ENCODE measurements at places on chromosomes 12 and 14.

DNA sequence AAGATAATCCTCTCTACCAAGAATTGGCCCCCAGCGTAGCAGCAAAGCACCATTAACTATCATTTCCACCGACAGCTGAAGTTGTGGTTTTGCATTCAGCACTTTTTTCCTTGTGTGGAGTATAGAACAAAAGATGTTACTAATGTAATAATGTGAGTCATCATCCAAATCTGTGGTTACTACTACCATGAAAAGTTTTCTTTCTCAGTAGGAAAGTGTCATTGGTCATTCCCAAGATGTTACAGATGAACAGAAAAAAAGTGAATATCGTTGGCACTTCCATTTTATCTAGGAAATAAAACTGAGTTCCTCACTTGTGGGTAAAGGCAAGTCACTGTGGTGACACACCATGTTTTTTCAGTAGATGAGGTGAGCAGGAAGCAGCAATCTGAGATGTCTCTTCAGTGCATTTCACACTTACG, 30.3 kb upstream of the IFNG start:
- no peak for DNase-seq

GRCh38 chr12:7374423-7375144, 69.4 kb downstream of the CD163L1 start:
- DNase-seq, result no peak

DNA sequence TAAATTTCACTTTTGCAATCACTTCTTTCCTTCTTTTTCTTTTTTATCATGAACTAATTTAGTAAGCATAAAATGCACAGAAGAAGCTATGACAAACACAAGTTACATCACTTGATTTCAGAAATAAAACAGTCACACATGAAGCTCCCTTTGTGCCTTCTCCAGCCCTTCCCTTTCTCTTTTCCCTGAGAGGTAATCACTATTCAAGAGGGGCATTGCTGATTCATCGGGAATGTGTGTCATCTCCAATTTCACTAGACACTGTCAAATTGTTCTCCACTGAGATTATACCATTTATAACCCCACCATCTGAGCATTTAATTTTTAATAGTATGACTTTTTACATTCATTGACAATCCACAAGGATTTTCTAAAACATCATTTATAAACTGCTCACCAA, 91.6 kb upstream of the PTPRQ start:
- no peak for DNase-seq

DNA sequence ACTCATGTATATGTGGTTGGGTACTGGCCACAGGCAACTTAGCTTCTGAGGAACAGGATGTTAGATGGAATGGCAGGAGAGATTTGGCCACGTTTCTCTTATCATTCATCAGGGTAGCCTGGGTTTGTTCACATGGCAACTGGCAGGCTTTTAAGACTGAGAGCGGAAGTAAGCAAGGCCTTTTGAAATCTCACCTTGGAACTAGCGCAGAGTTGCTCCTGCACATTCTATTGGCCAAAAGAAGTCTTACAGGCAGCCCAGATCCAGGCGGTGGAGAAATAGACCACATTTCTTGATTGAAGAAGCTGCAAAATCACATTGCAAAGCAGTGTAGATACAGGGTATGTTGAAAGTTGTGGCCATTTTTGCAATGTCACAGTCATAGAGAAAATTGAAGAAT, 3.7 kb downstream of the CLEC4A start:
- DNase-seq, result no peak

DNA sequence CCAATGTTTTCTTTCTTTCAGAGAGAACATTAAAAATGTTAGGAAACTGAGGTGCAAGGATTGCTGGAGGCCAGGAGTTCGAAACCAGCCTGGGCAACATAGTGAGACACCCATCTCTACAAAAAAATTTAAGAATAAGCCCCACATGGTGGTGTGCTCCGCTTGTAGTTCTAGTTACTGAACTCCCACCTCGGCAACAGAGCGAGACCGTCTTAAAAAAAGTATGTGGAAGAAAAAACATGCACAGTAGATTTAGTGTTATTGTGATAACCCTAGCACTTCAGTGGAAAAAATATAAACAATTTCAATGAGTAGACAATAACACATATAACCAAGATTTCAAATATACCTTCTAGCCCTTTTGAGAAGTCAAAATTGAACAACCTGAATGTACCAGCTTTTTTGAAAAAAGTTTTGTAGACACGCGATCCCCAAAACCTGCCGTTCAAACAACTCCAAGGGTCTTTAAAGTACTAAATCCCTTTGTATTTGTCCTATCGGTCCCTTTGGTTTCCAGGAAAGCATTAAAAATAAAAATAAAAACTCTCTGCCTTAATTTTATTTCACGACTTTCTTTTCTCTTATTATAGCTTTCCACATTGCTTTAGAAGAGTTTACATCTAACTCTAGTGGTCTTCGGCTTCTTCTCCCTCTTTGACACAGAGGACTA, 1.0 kb upstream of the ANO6 start:
- no peak for DNase-seq

DNA sequence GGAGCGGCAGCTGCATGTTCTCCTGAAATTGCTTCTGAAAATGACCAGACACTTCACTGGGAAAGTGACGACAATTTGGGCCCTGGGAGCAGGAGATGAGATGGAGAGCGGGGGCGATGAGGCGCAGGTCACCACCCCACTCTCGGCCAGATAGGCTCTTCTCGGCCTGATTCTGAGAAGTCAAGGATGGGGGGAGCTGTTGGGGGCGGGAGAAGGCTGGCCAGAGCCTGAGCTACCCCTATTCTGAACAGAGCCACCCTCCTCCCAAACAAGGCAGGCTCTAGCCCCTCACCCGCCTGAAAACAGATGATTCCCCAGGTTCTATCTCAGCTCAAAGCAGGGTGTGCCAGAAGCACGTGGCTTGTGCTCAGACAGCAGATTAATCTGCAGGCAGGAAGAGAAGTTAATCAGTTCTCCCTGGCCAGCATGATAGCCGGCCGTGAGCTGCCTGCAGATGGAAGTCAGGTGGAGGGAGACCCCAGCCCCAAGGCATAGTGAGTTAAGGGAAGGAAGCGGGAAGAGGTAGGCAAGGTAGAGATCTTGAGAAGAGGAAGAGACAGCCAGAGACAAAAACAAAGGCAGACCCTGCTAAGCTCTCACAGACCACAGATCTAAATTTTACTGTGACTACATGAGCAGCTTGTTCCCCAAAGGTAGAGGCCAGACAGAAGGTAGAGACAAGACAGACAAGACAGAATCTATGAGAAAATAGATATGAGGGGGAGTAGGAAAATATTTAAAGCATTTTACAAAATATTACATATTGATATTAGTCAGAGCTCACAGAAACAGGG, 10.9 kb upstream of the TAC3 start:
- DNase-seq, result no peak

- no peak for DNase-seq
Observed at GRCh38 chr12:33628087-33628486, 188.5 kb upstream of the SYT10 start.

DNA sequence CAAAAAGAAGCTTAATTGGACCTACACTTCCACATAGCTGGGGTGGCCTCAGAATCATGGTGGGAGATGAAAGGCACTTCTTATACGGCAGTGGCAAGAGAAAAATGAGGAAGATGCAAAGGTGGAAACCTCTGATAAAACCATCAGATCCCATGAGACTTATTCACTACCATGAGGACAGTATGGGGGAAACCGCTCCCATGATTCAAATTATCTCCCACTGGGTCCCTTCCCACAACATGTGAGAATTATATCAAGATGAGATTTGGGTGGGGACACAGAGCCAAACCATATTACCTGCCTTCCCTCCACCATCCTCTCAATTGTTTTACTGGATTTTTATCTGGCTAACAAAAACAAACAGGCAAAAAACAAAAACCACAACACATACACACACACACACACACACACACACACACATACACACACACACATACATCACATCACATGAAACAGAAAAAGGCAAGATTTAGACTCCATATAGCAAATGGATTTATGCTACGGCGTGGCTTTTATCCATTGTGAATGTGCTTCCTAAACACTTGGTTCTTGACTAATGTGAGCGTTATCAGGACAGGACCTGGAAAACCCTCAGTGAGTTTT, 66.7 kb downstream of the ZFP36L1 start:
- no peak for DNase-seq

DNA sequence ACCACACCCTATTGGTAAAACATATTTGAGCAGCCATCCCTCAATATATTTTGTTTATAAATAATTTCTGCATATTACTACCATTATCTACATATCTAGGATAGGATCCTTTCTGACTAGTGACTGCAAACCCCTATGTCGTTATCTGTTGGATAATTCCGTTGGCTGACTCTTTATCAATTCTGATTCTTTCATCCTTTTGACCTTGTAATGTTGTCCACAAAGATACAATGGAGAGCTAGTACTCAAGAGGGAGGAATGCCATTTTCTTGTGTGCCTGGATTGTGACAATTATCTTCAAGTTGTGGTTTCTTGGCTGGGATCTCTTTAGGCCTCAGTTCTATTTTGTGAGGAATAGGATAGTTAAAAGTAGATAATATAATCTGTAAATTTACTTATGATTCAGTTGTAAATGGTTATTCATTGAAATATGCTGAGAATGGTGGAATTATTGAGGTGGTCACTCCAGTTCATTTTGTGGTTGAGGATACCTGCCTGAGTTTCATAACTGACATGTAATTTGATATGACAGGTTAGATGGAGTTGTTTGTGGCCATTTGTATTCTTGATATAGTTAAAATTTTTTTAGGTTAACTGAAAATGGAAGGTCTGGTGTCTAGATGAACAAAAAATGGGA, 10.1 kb downstream of the CHST11 start:
- DNase-seq, result no peak

DNA sequence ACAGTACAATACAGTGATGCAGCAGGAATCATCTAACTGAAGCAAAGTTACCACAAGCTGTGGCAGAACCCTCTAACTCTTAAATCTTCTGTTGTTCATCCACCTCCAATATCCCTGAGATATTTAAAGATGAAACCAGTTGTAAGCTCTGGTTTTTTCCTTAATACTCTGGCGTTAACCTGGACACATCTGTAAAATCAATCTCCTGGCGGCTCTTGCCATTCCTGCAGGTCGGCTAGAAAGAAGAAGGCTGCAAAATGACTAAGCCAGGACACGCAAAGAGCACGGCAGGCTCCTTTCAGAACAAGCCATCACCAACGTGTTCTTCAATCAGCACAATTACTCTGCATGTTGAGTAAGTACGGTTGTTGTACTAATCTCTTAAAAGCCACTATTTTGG, 309.3 kb downstream of the MED13L start:
- DNase-seq, result no peak

- no peak for DNase-seq
Observed at GRCh38 chr14:102094101-102094500, 7.3 kb upstream of the HSP90AA1 start.

DNA sequence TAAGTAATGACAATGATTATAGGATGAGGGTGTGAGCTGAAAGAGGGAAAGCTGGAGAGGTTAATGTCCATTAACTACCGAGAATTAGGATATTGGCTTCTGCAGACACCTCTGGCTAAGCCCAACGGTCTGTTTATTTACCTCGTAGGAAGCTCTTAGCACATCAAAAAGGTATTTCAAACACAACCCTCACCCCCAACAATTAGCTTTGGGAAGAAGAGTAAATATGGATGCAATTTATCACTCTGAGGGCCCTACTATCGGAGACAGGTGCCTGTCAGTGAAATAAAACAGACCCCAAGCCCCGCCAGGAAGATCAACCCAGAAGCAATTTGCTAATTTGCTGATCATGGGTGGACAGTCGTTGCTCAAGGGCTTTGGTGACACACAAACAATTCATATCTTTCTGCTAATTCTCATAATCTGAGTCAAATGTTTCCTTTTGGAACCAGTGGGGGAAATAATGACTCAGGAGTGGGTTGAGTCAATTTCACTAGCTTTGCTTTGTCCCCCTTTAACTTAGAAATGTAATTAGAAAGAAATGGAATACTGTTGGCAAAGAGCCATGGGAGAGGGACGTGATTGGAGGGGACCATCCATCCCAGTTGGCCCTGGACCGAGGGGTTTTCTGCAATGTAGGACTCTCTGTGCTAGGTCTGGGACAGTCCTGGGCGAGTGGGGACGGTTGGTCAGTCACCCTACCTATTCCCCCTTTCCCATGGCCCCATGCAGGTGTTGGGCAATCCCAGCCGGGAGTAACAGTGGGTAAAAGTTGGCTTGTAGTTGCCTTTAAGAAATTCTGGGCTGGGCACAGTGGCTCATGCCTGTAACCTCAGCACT, 99.1 kb upstream of the MED13L start:
- DNase-seq, result no peak
